ENCODE measurements at places on chromosomes 4 and X.

- DNase-seq: no peak
Observed at GRCh38 chrX:152635941-152636340, 1.8 kb upstream of the GABRQ start.

DNA sequence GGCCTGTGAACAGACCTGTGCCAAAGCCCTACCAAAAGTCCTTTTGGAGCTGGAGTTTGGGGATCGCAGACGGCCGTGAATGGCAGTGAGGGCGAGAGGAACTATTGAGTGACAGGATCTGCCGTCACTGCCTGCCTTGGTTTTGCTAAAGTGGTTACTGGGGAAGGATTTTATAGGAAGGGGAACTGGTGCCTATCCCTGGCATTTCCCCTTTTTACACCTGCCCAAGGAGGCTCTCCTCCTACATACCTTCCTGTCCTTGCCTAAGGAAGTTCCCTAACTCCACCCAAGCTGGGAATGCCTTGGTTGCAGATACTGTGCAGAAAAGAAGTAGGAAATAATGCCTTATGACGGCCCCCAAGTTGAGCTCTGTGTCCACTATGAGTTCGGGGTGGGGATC is 14.5 kb downstream of the LONRF3 start:
- DNase-seq: no peak

DNA sequence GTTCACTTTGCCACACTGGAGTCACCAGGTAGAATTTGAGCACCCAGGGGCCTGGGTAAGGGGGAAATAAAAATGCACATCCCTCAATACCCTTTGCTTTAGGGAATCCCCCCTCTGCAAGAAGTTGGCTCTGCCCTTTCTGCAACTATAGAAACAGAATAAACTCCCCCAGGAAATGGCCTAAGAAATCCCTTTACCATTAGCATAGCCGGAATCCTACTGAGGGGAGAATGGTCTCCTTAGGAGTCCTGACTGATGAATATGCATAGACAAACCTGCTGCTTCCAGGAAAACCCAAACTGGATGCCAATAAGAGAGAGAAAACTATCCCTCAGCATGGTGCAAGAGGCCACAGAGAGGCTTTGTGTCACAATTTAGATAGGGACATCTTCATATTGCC is 11.0 kb downstream of the EFHC2 start:
- no peak for DNase-seq

DNA sequence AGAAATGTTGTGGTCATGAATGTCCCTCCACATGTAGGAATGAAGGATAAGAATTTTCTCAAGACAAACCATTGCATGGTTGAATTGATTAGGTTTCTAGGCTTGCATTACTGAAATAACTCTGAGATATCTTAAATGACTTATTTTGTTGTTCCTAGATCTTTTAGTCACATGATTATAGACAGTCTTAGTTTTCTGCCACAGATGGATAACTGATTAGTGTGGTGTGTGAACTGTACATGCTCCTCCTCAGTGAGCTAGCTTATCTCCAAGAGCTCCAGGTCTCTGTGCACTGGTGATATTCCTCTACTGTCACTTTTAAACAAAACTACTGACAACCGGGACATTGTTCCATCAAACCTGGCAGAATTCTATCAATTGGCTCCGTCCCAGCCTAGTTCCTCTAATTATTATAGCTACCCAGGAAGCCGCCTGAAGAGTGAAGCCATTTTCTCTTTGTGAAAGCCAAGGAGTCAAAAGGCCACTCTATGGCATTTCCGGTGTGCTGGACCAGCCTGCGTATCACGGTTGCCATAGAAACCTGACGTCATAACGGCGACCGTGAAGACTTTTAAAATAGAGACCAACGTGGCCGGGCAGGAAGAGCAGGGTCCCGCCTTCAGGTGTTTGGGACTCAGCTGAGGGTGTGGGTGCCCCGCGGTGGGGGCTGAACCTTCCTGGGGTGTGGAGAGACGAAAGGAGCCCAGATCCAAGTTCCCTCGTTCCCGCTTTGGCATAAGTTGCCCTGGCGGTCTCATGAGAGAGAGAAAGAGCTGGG is 28.1 kb downstream of the BEX3 start:
- DNase-seq: peak; percentile 48

DNA sequence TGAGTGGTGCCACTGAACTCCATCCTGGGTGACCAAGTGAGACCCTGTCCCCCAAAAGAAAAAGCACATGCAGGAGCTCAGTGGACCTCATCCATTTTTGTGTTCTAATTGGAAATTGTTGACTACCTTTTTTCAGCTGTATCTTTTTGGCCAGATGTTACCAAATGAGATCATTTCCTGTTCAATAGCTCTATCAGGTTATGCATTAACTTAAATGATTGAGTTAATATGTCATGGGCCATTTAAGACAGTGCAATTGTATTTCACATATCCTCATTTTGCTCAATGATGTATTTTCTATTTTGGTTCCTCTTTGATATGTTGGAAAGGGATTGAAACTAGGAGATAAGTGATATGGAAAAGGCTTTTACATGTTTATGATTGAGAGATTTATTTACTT is 26.2 kb upstream of the RHOH start:
- DNase-seq: no peak

- DNase-seq: no peak
Observed at GRCh38 chrX:2689773-2690666, 1.1 kb upstream of the CD99 start.

- no peak for DNase-seq
Observed at GRCh38 chr4:180203349-180203748, 2039.9 kb upstream of the TENM3 start.

All from anterior cingulate cortex (tissue), 58 donors.